Upper lobe of right lung (tissue), 1 donor: ENCODE measurements at places on chromosomes 3 and 15. TPM values are rescaled to one million over a fixed set of nuclear protein-coding genes. Genes with fewer than 3 reads are reported as not detected.

DNA sequence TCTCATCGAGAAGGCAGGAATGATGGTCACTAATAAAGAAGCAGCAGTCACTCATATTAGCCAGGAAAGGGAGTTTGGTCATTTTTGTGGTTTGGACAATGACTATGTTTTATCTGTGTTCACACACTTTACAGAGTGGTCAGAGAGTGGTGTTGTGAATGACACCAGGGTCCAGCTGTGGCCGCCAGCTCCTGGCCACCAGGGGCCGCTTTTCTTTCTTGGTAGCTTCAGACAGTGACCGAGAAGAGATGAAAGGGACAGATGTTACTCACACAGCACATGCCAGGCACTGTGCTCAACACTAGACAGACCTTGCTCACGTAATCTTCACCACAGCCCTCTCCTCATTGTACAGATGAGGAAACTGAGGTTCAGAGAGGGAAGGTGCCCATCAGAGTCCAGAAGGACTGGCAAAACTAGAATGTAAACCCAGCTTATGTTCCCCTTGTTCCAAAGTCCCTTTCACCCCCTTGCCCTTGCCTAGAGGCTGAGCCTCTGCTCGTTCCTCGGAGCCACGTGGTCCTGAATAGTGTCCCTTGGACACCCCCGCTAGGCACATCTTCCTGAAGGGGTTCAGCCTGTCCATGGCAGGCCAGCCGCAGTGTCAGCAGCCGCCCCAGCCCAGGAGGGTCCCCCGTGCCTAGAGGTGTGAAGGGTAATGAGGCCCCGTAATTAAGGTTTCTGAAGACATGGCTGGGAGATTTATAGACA is 55.6 kb downstream of the CYP11A1 start:
- peaks cover 2% of the 10 kb centered on the region for H3K4me1 ChIP-seq
- no peak for DNase-seq

The TMEM207 gene
- not detected for total RNA-seq

- H3K36me3 ChIP-seq, result no peaks in the 10 kb centered on the region
- no peak overlapping the region for H3K27ac ChIP-seq
- H3K4me3 ChIP-seq, result peak overlapping the region; percentile 35
- H3K4me1 ChIP-seq, result peaks cover 21% of the 10 kb centered on the region
- DNase-seq, result no peak
- peaks cover 8% of the 10 kb centered on the region for H3K27me3 ChIP-seq
Observed at GRCh38 chr3:194203482-194204041, 67.6 kb downstream of the HES1 start.

DNA sequence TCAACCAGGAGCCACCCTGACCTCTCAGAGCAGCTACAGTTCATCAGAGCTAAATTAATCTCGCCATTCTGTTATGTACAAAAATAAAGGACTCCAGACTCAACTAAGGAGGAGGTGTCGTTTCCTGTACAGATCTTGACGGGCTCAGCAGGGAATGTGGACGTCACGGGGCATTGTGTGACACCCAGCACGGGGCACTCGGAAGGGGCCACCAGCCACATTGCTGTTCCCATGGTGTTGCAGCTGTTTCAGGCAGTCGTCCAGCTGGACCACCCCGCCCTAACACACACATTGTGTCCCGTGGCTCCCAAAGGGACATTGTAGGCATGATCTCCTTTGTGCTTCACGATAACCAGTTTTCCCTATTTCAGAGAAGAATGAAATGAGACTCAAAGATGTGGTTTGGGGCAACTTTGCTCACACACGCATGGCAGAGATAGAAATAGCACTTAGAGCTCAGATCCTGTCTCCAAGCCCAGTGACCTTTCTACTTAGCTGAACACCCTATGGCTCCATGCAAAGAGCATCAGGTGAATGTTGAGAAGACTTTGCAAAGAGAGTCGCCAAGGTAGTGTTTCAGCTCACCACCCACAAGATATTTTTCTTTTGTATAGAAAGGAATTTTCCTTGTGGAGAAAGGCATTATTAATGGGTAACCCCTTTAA is 5.5 kb downstream of the SSUH2 start:
- no peaks in the 10 kb centered on the region for H3K36me3 ChIP-seq
- no peak for DNase-seq
- H3K27ac ChIP-seq, result no peak overlapping the region
- H3K27me3 ChIP-seq, result no peaks in the 10 kb centered on the region
- no peaks in the 10 kb centered on the region for H3K4me1 ChIP-seq

DNA sequence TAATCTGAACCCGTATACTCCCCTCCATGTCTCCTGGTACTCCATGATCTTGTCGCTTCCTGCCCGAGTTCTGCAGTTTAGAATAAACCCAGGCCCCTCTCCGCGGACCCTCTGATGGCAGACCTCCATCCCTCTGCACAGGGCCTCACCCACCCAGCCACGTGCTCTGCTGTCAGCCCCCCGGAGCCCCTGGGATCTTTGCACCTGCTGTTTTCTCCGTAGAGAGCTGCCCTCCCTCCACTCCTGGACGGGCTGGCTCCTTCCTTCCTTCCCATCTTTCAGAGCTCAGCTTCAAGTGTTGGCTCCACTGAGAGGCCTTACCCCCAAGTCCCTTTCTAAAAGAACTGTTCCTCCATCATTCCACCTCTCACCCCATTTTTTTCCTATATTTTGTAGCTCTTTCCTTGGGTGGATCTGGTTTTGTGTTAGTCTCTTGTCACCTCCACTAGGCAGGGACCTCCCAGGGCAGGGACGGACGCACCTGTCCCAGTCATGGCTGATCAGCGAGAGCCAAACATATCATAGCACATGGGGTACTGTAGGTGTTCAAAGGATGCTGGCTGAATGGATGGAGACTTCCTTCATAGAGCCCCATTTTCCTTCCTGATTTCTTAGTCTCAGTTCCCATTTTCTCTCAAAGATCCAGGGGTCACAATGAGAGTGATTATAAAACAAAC is 106.6 kb downstream of the VGLL4 start:
- H3K27me3 ChIP-seq, result no peaks in the 10 kb centered on the region
- no peaks in the 10 kb centered on the region for H3K4me1 ChIP-seq
- H3K27ac ChIP-seq, result no peak overlapping the region
- H3K4me3 ChIP-seq, result no peak overlapping the region
- no peaks in the 10 kb centered on the region for H3K36me3 ChIP-seq

The SPATA12 gene
- total RNA-seq, result 0.38 TPM

The UBXN7 gene
- 54.0 TPM for total RNA-seq

- no peak for DNase-seq
- no peaks in the 10 kb centered on the region for H3K27me3 ChIP-seq
- H3K4me3 ChIP-seq, result no peak overlapping the region
- no peaks in the 10 kb centered on the region for H3K4me1 ChIP-seq
- no peak overlapping the region for H3K27ac ChIP-seq
Observed at GRCh38 chr3:13559764-13560525, 11.0 kb downstream of the FBLN2 start.

DNA sequence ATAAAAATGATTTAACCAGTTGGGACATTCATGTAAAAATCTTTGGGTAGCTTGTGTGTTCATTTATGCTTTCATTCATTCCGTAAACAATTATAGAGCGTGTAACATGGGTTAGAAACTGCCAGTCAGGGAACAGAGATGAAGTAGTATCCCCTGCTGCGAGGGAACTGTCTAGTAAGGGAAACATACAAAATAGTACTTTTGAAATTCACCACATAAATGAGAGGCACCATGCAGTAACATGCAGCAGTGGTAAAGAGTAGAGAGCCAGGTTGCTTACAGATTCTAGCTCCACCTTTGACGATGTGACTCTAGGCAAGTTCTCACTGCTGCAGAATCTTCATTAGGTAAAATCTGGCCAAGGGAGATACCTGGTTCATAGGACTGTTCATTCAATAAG is 938 bp downstream of the DZIP3 start:
- no peak overlapping the region for H3K27ac ChIP-seq
- H3K27me3 ChIP-seq, result no peaks in the 10 kb centered on the region
- peak overlapping the region; percentile 73 for H3K4me3 ChIP-seq

DNA sequence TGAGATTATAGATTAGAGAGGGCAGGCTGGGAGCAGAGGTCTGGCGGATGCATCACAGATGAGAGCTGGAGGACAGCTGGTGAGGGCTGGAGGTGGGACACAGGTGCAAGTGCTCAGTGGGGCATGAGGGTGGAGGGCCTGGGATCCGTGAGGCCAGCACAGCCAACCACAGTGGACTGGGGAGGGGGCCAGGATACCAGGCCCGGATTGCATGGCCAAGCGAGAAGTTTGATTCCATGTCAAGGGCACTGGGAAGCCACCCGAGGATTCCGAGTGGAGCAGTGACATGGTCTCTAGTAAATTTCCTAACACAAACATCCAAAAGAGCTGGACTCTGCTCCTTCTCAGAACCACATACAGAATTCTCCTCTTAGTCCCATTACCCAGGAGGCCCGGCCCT is 44.0 kb upstream of the SLC41A3 start:
- no peak overlapping the region for H3K4me3 ChIP-seq
- peak; percentile 43 for DNase-seq
- H3K27me3 ChIP-seq, result no peaks in the 10 kb centered on the region
- H3K36me3 ChIP-seq, result no peaks in the 10 kb centered on the region
- H3K27ac ChIP-seq, result no peak overlapping the region

- peak; percentile 83 for DNase-seq
- peaks cover 99% of the 10 kb centered on the region for H3K27me3 ChIP-seq
Observed at GRCh38 chr3:128487813-128488635, 5.0 kb downstream of the GATA2 start.

DNA sequence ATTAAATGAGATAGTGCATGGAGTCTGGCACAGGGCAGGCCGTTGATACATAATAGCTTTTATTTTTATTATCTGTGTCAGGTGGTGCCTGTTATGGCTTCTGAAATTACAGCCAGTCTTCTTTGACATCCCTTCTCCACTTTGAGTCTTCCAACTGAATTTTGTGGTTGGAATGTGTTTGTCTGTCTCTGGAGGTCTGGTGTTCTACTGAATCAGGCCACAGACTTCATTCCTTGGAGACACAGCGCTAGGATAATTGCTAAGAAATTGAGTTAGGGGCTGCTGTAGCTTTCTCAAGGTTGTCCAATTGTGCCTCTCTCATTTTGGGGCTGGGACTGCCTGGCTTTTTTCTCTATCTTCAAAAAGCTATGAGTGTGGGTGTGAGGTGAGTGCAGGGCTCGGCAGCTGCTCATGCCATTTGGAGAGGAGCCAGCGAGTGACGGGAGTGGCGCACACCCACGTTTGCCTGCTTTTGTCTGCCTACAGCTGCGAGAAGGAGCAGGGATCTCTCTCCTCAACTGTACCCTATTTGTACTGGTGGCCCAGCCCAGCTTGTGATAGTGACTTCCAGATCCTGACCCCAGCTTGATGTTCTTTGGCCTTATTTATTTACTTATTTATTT is 49.8 kb upstream of the SYN2 start:
- H3K27me3 ChIP-seq, result no peaks in the 10 kb centered on the region
- H3K4me1 ChIP-seq, result no peaks in the 10 kb centered on the region
- H3K36me3 ChIP-seq, result no peaks in the 10 kb centered on the region
- no peak overlapping the region for H3K27ac ChIP-seq

The ALS2CL gene
- total RNA-seq, result 64.5 TPM

- H3K4me1 ChIP-seq, result peaks cover 16% of the 10 kb centered on the region
- no peak for DNase-seq
- peaks cover 52% of the 10 kb centered on the region for H3K36me3 ChIP-seq
- no peak overlapping the region for H3K4me3 ChIP-seq
Observed at GRCh38 chr15:78156653-78157052, 7.5 kb downstream of the IDH3A start.

- H3K27ac ChIP-seq, result peak overlapping the region; percentile 14
- H3K4me1 ChIP-seq, result peaks cover 36% of the 10 kb centered on the region
- no peaks in the 10 kb centered on the region for H3K27me3 ChIP-seq
- DNase-seq, result no peak
Observed at GRCh38 chr15:52011711-52012144, 7.3 kb upstream of the MAPK6 start.

DNA sequence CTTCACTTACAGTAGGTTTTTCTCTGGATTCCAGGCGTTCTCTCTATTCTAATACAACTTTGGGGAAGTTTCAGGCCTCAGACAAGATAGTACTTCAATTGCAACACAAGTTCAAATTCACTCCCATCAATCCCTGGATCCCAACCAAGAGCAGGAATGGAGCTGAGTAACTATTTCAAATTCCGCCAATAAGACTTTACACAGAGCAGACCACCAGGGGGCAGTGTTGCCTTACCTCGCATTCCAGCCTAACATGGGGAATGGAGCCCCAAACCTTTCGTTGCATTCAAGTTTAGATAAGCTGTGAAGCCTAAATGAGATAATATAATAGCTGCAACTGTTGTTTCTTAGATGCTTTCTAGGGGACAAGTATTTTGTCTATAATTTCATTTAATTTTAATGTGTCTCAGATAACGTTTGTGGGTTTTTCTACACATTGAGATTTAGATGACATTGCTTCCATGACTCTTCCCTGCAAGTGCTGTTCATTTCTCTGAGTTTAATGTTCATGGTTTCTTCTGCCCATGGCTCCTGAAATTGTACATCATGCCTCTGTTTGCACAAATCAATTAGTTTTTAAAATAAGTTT is 186.7 kb downstream of the NSUN3 start:
- H3K36me3 ChIP-seq, result no peaks in the 10 kb centered on the region
- no peak overlapping the region for H3K27ac ChIP-seq
- H3K4me3 ChIP-seq, result no peak overlapping the region
- DNase-seq, result peak; percentile 75
- H3K27me3 ChIP-seq, result peaks cover 9% of the 10 kb centered on the region
- H3K4me1 ChIP-seq, result no peaks in the 10 kb centered on the region

DNA sequence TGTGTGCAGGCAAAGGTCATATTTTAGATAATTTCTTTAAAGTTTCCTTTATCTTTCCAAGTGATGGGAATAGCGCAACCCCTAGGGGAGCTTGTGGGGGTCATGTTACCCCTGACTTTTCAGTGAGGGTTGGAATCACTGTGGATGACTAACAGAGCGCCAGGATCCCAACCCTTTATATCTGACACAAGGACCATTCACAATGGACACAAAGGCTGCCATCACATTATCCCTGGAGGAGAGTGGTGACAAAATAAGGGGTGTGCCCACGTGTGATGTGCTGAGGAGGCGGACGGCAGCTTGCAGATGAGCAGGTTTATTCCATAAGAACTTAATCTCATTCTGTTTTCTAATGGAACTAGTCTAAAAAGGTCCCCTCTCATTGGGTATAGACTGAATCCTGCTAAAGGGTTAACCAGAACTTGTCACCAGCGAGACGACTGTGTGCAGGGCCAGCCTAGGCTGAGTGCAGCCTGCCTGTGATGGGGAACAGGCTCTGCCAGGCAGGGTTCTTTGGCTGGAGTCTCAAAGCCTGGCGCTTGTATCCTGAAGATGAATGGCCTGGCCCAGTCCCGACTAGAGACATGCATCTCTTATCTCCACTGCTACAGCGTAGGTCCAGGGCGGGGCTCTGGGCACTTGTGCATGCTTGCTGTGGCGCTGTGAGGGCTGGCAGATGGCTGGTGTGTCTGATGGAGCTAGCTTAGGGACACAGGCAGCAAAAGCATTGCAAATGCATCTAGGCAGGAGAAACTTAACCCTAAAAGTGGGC is 50.2 kb downstream of the CHDH start:
- no peaks in the 10 kb centered on the region for H3K36me3 ChIP-seq
- H3K27me3 ChIP-seq, result no peaks in the 10 kb centered on the region
- H3K4me3 ChIP-seq, result no peak overlapping the region
- H3K27ac ChIP-seq, result no peak overlapping the region
- no peaks in the 10 kb centered on the region for H3K4me1 ChIP-seq

- no peak overlapping the region for H3K4me3 ChIP-seq
- no peak for DNase-seq
- H3K36me3 ChIP-seq, result no peaks in the 10 kb centered on the region
Observed at GRCh38 chr15:51285399-51285798, 53.0 kb downstream of the CYP19A1 start.

- no peak for DNase-seq
- peak overlapping the region; percentile 47 for H3K4me3 ChIP-seq
- peaks cover 38% of the 10 kb centered on the region for H3K36me3 ChIP-seq
- peak overlapping the region; percentile 55 for H3K27ac ChIP-seq
- H3K4me1 ChIP-seq, result peaks cover 46% of the 10 kb centered on the region
- no peaks in the 10 kb centered on the region for H3K27me3 ChIP-seq
Observed at GRCh38 chr3:45665101-45665572, 24.1 kb upstream of the SACM1L start.

GRCh38 chr3:115385774-115386730 is 237.3 kb upstream of the GAP43 start:
- H3K36me3 ChIP-seq, result no peaks in the 10 kb centered on the region
- H3K27ac ChIP-seq, result no peak overlapping the region
- no peak overlapping the region for H3K4me3 ChIP-seq
- DNase-seq, result no peak
